Activated CD8-positive, alpha-beta T cell treated with anti-CD3 and anti-CD28 coated beads for 36 hours (primary cell): ENCODE measurements at places on chromosomes 1 and 21.

GRCh38 chr1:153882296-153882912 lies 40.4 kb downstream of the GATAD2B start:
- no peak for DNase-seq

DNA sequence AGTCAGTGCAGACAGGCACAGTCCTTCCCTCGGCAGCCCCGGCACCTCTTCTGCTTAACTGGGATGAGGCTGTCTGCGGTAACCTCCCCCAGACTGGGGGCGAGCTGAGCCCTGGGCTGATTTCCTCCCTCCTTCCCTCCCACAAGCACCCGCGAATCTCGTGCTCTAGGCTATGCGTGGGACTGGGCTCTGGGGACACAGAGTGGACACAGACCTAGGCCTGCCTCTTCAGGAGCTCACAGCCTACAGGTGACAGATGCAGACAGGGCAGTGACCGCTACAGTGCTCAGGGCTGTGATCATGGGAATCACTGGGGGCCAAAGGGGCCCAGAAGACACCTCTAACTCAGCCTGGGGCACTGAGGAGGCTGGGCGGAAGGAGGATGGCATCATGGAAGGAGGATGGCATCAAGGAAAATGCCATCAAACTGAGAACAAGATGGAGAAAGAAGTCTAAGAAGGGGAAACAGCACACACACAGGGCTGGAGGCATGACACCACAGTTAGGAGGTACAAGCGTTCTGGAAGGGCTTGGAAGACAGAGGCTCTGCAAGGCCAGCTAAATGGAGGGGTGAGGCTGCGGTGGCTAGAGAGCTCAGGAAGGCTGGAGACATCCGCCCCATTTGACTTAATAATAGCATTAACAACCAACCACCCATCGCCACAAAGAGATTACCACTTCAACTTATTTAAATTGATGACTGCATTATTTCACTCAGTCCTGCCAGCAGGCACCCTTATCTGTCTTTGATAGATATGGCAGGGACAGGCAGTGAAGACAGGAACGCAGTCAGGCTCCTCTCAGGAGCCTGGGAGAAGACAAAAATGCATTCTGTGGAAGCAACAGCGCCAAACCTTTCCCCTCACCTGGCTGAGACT lies 4.2 kb downstream of the TTC39A start:
- DNase-seq: no peak

GRCh38 chr1:30477588-30477987 lies 245.8 kb downstream of the MATN1 start:
- DNase-seq: no peak

DNA sequence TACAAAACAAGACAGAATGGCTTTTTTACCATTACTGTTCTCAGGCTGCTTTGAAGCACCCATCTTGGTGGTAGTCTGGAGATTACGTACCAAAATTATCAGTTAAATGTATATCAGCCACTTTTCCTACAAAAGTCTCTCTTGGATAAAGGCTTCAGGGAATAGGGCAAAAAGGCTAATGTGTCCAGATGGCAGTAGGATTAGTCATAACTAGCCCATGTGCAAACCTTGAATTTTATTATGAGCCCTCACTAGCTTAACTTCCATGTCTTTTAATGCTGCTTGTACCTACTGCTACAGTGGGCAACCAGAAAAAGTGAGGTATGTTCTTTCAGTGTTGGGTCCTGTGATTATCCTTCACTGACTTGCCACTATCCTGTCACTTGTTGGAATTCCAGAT lies 51.0 kb downstream of the PLPPR4 start:
- DNase-seq: no peak
